KG1 (cell line): ENCODE measurements at places on chromosomes 16 and 17.

- DNase-seq = no peak
Measured at GRCh38 chr17:19417611-19418010, 6.6 kb downstream of the RNF112 start.

DNA sequence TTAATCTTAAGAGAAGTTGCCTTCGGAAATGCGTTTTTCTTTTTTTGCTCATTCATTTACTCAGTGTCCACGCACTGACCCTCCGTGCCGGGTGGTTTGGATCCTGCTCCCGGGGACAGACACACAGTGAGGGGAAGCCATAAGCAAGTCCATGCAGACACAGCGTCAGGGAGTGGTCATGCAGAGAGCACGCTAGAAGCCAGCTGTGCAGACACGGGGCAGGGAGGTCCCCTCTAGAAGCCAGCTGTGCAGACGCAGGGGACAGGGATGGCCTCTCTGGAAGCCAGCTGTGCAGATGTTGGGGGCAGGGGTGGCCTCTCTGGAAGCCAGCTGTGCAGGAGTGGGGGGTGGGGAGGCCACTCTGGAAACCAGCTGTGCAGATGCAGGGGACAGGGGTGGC lies 4.8 kb downstream of the GAA start:
- DNase-seq = no peak

DNA sequence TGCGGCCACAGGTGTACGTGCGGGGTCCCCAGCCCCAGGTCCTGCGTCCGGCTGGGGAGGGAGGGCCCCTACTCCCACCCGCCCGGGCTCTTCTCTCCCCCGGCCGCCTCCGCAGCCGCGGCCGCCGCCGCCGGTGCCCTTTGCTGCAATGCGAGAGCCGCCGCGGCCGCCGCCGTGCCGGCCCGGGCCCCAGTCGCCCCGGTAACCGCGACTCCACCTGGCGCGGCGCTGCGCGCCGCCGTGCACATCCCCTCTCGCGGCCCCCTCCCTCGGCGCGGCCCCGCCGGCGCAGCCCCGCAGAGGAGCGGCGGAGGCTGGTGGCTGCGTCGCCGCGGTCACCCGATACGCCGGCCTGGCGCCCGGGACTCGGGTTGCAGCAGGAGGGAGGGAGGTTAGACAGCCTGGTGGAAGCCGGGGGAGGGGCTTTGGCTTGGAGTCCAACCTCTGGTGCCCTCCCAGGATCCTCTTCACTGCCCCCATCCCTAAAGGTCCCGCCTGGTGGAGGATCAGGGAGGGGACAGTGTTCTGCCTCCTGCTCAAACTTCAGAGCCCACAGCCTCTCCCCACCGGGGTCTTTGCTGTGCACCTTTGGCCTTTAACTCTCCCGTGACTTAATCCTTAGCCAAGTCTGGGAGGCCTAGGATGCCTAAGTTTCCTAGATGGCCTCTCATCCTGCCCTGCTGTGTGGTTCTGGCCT lies 32.9 kb downstream of the SRCIN1 start:
- no peak for DNase-seq

DNA sequence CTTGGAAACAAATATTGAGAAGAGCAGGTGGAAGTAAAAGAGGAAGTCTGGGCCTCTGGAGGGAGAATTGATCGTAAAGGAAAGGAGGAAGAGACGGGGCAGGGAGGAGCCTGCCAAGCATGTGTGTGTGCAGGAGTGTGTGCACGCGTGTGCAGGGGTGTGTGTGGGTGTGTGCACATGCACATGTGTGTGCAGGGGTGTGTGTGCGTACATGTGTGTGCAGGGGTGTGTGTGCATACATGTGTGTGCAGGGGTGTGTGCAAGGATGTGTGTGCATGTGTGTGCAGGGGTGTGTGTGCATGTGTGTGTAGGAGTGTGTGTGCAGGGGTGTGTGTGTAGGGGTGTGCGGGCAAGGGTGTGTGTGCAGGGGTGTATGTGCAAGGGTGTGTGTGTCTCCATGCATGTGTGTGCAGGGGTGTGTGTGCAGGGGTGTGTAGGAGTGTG lies 10.0 kb downstream of the CEP295NL start:
- DNase-seq = peak; percentile 2

- DNase-seq = no peak
Measured at GRCh38 chr16:802461-802860, 1.9 kb upstream of the GNG13 start.

DNA sequence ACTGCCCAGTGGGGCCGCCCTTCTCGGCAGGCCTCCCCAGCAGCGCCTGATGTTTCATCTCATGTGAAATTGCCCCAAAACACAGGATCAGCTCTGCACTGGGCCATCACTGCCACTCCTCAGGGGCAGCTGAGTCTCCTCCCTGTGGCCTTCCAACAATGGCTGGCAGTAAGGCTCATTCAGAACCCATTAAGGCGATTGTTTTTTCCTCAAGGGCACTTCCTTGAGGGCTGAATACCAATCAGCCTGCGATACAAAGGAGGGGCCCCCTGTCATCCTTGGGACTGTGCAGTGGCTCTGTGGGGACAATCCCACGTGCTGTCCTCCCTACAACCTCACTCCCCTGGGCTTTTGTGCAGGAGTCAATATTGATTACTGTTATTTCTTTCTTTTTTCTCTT lies 47.5 kb downstream of the XYLT1 start:
- no peak for DNase-seq

- DNase-seq = no peak
Measured at GRCh38 chr16:54935266-54935968, 4.8 kb downstream of the IRX5 start.

DNA sequence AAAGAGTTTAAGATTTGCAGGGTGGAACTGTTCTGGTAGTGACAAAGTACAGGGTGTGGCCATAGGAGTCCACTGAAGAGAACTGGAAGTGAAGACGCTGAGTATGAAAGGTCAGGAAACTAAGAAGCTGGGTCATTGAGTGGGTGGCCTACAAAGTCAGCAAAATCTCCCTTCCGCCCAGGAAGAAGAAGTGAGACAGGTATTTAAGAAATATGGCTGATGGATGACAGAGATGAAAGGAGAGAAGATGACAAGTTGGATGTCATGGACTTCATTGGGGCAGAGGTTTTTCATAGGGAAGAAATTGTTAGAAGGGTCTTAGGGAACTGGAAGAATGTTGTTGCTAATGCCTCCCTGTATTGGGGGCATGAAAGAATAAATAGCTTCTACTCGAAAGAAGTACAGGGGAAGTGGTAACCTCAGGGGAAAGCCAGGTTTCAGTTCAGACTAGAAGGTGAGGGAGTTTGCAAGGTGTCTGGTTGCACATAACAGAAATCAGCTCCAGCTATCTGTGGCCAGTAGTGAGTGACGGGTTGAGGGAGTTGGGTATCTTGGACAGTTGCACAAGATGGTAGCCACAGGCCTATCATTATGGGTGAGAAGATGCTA lies 33.6 kb upstream of the MED13 start:
- no peak for DNase-seq

DNA sequence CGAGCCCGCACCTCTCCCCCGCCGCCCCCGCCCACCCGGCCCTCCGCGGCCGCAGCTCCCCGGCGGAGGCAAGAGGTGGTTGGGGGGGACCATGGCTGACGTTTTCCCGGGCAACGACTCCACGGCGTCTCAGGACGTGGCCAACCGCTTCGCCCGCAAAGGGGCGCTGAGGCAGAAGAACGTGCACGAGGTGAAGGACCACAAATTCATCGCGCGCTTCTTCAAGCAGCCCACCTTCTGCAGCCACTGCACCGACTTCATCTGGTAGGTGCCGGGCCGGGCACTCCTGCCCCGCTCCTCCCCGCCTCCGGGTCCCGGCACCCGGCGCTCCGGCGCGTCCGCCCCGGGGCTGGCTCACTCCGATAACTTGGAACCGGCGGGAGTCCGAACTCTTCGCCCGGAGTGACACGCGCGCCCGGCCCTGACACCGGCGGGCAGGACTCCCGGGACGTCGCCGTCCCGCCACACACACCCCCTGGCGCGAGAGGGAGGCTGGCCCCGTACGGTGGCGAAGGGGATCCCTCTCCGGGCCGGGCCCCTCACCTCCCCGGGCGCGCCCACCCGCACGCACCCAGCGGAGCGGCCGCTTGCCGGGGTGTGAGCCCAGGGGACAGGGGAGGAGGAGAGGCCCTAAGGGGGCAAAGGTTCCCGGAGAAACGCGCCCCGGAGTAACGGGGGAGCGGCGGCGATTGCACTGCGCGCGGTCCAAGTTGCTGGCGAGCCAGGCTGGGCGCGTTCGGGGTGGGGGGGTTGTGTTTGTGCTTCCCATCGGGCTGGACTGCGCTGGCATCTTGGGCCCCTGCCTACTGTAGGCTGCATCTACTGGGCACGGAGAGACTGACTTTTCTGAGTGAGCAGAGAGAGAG lies 581 bp downstream of the PRKCA start:
- no peak for DNase-seq

DNA sequence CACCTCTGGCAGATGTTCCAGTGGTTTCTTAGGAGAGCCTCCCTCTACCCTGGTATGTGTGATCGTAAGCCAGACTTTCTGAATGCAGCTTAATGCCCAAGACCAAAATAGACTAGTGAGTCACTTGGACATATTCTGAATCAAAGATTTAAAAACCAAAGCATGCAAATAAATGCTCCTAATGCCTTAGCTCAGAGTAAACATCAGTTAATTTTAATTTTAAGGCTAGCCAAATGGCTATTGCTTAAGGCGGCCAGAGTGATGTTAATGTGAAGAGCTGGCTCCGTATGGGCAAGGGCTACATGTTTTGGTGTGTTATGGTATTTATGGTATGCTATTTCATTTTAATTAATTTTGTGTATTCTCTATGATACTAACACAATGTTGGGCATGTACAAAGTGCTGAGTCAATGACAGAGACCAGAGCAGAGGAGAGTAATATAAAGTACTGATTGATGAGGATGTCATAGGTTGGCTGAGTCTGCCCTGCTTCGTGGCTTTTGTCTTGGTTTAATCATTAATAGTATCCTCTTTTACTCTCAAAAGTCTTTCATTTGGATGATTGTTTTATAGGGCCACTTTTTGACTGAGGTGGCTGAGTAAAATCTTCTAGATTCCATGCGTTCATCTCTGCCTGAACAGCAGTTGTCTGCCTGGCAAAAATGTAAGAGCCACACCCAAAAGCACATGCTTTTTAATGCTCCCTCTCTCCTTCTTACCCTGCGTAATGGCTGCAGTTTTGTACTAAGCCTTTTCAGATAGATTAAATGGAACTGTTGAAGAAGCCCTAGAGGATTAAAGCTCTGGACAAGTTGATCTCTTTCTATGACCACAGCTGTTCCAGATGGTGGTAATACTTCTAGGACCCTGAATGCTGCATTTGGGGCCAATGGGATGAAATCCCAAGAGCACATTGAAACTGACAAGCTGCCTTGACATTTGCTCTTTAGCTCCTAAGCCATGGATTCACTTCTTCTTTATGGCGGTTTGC lies 59.6 kb downstream of the MAP2K6 start:
- DNase-seq = no peak

DNA sequence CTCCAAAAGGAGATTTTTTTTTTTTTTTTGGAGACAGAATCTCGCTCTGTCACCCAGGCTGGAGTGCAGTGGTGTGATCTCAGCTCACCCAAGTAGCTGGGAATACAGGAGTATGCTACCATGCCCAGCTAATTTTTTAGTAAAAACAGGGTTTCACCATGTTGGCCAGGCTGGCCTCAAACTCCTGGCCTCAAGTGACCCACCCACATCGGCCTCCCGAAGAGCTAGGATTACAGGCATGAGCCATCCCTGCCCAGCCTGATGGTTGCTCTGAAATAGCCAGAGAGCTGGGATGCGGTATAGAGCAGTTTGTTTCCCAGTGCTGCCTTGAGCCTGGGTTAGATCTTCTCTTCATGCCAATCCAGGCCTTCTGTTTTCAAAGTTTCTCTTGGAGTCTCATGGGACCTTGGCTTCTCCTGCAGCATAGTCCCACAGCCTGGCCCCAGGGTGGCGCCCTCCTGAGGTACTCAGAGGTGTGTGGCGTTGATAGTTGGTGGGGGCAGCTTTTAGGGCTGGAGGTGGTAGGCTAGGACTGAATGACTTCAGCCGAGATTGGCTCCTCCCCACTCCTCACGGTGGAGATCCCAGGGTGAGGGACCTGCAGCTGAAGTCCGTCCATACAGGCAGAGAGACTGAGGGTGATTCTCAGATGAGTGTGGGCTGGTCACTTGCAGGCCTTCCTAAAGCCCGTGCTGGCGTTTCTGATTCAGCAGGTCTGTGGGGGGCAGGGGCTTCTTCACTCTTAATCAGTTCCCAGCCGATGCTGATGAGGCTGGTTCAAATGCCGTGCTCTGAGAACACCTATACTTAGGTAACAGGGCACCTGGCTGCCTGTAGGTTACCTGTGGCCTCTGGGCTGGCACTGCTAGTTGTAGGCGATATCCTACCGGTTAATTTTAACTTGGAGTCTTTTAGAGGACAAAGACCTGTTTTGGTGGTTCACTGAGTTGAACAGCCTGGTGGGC lies 52.0 kb downstream of the TNFRSF13B start:
- DNase-seq = no peak

DNA sequence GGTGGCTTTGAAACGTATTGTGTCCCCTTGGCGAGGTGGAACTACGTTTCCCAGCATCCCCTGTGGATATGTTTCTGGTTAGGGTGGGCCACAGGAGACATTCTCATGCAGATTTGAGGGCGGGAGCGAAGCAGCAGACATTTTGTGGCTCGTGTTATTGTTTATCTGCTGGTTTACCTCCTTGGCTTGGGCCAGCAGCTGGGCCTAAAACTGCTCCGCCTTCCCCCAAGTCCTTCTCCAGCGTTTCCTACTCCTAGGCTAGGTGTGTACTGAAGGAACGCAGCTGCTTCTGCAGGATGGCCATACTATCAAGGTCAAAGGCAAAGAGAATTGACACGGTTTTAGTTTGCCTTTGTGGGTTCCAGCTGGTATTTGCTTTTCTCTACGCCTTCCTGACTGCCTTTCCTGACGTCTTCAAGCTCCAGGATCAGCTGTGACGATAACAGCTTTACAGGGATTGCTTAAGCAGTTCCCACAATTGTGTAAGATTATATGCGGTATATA lies 17.2 kb upstream of the WSB1 start:
- DNase-seq = no peak

GRCh38 chr16:55658898-55659420 lies 3.2 kb downstream of the SLC6A2 start:
- no peak for DNase-seq

DNA sequence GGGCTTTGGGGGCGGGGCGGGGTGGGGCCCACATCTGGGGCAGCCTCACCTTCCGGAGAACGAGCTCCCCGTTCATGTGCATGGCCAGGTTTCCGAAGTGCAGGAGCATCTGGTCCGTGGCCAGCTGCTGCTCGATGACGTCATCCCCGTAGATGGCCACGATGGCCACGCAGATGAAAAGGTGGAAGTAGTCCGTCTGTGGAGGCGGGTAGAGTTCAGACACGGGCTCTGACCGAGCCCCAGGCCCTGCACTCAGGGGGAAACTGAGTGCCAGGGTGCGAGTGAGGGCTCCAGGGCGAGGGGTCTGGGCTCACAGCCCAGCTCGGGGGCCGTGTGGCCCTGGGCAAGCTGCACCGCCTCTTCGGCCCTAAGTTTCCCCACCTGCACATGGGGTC lies 93.7 kb downstream of the TBC1D16 start:
- DNase-seq = no peak

GRCh38 chr16:79595231-79595641 lies 5.3 kb downstream of the MAF start:
- no peak for DNase-seq

DNA sequence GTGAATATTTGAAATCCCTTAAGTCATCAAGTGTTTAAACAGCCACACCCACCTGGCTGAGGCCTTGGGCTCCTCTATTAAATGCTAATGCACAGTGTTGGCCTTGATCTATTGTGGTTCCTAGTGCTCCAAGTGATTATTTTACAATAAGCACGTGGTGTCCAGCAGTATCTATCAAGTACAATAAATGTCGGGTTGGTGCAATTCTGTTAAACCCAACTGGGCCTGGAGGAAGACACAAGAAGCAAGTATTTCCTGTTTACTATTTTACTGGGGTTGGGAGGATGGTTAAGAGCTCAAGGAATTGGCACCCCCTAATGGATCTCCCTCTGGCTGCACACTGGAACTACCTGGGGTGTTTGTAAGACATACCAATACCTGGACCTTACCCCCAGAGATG lies 72.1 kb upstream of the HNF1B start:
- no peak for DNase-seq
